ENCODE measurements at places on chromosomes 11 and 22.

GRCh38 chr11:130471731-130472433, 23.4 kb downstream of the ADAMTS15 start:
- DNase-seq, result no peak

DNA sequence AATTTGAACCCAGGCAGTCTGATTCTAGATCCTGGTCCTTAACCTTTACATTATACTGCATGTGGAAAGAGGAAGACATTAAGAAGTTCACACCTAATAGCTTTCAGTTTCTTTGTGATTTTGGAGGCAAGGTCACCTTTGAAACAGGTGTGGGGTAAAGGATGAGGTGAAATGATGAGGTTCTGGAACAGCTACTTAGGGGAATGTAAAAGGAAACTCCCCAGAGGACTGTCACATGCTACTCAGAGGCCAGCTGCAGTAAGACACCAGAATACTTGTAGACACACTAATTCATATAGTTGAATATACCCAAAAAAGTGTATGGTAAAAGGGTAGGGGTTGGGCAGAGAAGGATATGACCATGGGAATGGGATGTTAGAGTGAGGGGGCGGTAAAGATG, 5.4 kb downstream of the APIP start:
- no peak for DNase-seq

DNA sequence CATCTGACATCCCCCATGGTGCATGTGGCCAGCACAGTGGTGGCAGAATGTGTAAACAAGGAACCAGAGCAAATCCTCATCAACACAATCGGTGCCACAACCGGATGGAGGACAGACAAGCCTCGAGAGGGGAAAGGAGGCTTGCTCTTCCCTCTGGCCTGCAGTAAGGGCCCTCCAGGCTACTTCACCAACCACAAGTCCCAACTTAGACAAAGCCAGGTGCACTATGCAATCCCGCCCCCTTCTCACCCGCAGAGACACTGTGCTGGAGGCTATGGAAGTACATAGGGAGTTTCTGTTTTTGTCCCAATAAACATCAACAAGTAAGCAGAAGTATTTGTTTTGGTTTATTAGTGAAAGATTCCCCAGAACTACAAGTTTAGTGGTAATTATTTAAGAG, 54.3 kb downstream of the SPATA19 start:
- DNase-seq, result no peak

DNA sequence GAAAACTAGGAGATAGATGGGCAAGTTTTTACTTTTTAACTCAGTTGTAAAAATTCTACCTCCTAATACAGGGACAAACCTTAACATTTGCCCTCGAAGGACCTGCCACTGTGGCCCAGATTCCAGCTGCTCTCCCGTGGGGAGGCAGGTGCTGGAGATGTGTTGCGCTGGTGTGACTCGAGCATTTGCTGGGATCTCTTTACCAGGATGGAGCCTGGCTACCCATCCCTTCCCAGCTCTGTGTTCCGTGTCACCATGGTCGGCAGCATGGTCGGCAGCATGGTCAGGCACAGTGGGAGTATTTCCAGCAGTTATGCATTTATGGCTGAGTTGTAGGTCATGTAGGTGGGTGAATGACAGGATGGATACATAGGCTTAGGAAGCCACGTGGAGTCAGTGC, 41.1 kb downstream of the OTOG start:
- no peak for DNase-seq

- DNase-seq, result no peak
Measured at GRCh38 chr22:19917389-19918138, 24.0 kb upstream of the COMT start.
